Right atrium auricular region (tissue), 2 donors: ENCODE measurements at places on chromosomes 4 and X.

DNA sequence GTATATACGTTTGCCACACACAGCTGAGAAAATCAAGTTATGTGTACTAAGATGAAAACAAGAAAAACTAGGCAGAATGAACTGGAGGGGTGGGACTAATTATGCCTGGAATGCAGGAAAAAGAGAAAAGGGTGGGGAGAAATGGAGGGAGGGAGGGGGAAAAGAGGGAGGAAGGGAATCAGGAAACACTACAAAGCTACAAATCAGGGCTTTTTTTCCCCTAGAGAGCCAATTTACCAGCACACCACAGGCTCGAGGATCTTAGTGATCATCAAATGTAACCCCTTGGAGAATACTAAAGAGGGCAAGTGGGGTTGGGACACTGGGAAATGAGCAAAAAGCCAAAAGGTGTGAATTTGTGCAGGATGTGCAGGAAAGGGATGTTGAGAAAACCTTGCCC lies 451.9 kb downstream of the SMARCA1 start:
- no peak for DNase-seq

DNA sequence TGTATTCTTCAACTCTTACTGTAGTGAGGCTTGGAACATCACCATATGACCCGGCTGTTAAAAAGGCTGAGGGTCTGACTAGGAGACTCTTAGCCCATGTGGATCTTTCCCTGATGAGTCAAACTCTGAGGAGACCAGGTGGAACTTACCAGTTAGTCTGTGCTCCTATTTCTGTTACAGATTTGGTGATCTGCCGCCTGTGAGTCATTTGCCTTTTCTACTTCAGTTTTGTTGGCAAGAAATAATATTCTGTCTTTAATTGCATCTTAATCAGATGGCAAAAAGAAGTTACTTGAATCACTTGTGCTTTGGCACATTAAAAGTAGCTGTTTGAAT lies 48.4 kb downstream of the MTM1 start:
- no peak for DNase-seq

DNA sequence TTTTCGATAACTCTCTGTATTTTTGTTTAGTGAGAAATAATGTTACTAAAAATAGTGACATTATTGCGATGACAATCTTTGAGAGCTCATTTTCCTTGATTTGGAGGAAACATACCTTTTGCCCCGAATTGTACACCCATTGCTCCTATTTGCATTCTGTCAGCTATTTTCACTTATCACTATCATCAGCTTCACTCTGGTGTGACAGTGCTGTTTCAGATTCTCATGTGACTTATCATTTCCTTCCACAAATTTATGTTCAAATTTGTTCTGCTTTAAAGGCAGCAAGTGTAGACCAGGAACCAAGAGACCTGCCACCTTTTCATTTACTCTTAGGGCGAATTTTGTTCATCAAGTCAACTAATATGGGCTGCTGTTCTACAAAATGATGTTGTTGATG lies 179.4 kb downstream of the RBM46 start:
- DNase-seq = no peak

DNA sequence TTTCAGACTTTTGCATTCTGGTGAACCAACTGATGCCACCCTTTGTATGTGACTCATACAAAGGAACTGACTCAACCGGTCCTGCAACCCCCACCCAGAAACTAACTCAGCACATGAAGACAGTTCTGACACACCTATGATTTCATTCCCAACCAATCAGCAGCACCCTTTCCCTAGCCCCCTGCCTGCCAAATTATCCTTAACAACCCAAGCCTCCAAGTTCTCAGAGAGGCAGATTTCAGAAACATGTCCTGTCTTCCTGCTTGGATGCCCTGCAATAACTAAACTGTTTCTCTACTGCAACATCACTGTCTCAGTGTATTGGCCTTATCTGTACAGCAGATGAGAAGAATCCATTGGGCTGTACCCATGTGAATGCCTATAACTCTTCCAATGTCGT lies 284.7 kb downstream of the CAMK2D start:
- no peak for DNase-seq

DNA sequence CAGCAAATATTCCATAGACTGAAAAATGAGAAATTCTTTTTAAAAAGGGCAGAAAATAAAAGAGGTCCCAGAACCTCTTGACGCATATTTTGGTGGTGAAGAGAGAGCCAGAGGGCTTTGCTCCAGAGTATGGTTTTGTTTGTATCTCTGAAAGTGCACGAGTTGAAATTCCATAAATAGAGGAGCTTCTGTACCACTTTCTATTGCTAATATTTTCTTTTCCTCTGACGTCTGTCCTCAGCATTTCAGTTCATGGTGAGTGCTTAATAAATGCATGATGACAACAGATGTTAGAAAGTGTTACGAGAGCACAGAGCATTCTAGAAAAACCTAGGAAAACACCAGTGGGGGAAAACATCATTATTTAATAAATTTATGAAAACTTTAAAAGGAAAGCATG lies 145.6 kb downstream of the AMELX start:
- no peak for DNase-seq

DNA sequence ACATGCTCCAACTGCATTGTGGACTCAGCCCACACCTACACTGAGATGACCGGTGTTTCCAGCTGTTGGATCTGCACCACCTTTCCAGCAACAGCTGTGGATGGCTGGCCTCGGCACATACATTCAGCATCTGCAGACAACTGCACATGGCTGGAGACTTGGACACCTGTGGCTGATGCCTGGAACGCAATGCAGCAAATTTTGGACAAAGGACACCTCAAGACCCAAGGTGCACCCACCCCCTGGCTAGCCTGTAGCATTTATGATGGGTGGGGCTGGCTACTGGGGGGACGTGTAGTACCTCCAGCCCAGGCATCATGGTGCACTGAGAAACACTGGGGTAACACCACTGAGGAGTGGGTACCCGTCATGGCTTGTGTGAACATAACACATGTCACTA lies 57.3 kb upstream of the CCDC149 start:
- no peak for DNase-seq

GRCh38 chr4:40204507-40205258 lies 7.9 kb downstream of the RHOH start:
- DNase-seq = no peak

GRCh38 chr4:17511051-17511450 lies 839 bp downstream of the QDPR start:
- DNase-seq = no peak

- no peak for DNase-seq
Observed at GRCh38 chr4:28845158-28845557, 1875.0 kb upstream of the PCDH7 start.

GRCh38 chr4:188780686-188781085 lies 641.4 kb downstream of the TRIML1 start:
- DNase-seq = no peak

- DNase-seq = no peak
Observed at GRCh38 chrX:9476810-9477575, 12.1 kb downstream of the TBL1X start.

GRCh38 chr4:143773998-143774895 lies 73.8 kb upstream of the FREM3 start:
- DNase-seq = no peak

GRCh38 chr4:139840773-139841172 lies 175.2 kb downstream of the MGST2 start:
- DNase-seq = no peak

GRCh38 chrX:136065044-136065671 lies 79.9 kb downstream of the SLC9A6 start:
- no peak for DNase-seq

DNA sequence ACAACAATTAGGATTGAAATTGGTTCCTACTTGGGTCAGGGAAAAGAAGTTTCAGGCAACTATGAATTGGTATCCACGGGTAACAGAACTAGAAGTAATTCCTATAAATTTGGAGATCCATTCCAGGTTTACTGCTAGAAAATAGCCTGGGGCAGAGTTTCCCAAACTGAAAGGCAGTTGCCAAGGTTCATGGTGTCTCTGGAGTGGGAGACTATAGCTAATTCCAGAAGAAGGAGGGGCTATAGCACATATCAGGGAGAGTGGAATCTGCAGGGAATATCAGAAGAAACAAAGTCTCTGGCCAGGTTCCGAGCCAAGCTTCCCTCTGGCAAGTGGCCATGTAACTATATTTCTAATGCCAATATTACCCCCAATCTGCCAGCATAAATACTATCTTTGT lies 166.3 kb downstream of the GALNTL6 start:
- DNase-seq = no peak

- no peak for DNase-seq
Observed at GRCh38 chr4:82521283-82521682, 40.5 kb downstream of the TMEM150C start.

- no peak for DNase-seq
Observed at GRCh38 chr4:152944666-152945320, 8.7 kb downstream of the FHDC1 start.

DNA sequence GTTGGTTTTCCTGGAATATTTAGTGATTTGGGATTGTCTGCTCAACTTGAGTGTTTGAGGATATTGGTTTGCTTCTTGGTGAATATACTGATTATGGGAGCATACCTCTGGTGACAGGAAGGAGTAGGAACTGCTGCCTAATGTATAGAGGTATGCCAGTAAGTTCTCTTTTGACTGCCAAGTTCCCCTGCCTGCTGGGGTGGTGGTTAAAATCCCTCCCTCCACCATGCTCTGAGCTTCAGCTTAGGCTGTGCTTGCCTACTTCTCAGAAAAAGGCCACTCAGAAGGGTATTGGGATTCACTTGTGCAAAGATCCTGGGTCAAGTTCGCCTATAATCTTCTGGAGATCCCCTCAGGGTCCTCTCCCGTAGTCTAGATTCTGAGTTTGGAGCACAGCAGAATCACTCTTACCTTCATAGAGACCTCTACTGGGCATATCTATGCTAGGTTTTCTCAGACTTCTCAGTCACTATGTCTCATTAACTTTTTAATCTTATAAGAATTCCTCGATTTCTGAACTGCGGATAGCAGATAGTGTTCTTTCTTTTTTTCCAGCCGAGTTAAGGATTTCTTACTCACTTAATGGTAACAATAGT lies 44.7 kb upstream of the DCK start:
- DNase-seq = no peak

DNA sequence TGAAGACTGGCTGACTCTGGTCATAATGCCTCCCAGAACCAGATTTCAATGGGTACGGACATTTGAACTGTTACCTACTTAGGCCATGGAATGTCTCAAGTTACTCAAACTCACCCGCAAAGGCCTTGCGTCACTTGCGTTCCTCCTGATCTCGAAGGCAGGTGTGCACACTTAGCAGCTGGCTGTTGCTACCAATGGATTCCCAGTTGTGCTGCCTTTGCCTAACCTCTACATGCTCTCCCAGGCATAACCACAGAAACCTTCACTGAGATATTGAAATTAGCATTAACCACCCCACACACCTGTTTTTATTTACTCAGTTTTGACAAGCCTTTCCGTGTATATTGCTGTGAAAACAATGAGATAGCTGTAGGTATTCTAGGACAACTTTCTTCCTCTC lies 2.8 kb downstream of the ERVMER34-1 start:
- no peak for DNase-seq

GRCh38 chrX:151984902-151985301 lies 10.4 kb upstream of the GABRE start:
- DNase-seq = no peak

DNA sequence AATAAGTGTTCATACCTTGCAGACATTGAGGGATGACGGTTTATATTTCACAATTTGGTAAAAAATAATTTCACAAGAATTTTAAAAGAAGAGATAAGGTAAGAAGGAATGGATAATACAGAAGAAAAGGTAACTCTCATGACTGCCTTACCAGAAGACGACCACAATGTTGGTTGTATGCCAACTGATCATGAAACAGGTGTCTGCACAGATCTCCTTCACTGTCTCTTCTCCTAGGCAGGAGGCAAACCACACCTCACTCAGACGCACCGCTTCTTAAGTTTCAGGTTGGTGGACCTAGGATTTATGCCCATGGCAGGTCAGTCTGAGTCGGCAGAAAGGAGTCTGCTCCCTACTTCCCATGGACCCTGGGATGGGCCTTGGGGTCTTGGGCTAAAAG lies 177.2 kb downstream of the VSIG4 start:
- no peak for DNase-seq

- DNase-seq = no peak
Observed at GRCh38 chr4:52701207-52701606, 42.1 kb upstream of the USP46 start.

GRCh38 chr4:8409264-8410065 lies 31.1 kb downstream of the ACOX3 start:
- DNase-seq = no peak

DNA sequence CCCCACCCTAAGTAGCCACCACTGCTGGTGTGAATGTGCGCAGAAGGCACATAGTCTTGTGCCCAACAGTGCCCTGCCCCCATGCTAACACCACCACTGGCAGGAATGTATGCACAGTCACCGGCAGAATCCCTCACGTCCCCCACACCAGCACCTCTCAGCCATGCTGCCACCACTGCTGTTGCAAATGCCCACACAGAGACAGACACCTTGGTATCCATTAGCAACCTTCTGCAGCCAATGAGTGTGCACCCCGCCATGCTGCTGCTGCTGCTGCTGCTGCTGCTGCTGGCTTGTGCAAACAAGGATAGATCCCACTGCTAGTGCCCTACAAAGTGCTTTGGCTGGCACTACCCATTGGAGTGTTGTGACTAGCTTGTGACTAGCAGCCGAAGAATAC lies 52.4 kb upstream of the MMAA start:
- no peak for DNase-seq

- no peak for DNase-seq
Observed at GRCh38 chr4:94714365-94715160, 43.2 kb upstream of the BMPR1B start.

GRCh38 chr4:181646864-181647263 lies 596.3 kb upstream of the TENM3 start:
- no peak for DNase-seq

DNA sequence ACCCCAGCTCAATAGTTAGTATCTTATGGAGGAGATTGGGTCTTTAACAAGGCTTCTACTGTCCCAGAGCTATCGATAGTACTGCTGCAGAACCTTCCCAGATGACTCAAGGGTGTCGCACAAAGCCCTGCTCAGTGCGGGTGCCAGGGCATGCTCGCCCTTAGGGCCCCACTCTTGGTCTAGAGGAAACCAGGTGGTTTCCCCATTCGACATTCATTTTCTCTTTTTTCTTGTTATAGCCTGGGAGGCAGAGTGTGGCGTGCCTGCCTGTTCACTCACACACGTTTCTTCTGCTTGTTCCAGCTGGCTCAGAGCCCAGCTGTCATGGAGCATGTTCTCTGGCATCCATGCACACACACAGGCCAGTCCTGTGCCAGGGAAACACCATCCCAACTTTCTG lies 144.5 kb downstream of the SMIM20 start:
- no peak for DNase-seq

GRCh38 chrX:805103-805670 lies 174.6 kb downstream of the SHOX start:
- DNase-seq = no peak

GRCh38 chrX:97405031-97405660 lies 521.4 kb downstream of the RPA4 start:
- DNase-seq = no peak

- no peak for DNase-seq
Observed at GRCh38 chr4:79528241-79528706, 120.2 kb upstream of the GK2 start.
